ENCODE measurements at places on chromosomes 16 and 17.

- no peak for DNase-seq
Measured at GRCh38 chr16:69904495-69905170, 46.5 kb upstream of the CLEC18A start.

DNA sequence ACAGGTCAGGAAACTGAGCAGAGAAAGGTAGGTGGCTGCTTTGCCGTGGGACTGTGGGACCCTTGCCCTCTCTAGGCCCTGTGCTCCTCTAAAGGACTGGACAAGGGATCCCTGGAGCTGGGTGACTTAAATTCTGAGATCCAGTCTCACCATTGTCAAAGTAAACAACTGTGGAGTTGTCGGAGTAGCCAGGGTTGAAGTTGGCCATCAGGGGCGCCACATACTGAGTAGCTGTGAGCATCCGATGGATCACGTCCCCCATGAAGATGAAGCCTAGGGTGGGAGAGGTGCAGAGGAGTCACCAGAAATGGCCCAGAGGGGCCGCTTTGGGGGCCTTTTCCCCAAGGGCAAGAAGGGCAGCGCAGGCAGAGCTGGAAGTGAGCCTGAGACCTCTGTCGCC, 43.5 kb downstream of the PLXDC1 start:
- DNase-seq, result no peak

DNA sequence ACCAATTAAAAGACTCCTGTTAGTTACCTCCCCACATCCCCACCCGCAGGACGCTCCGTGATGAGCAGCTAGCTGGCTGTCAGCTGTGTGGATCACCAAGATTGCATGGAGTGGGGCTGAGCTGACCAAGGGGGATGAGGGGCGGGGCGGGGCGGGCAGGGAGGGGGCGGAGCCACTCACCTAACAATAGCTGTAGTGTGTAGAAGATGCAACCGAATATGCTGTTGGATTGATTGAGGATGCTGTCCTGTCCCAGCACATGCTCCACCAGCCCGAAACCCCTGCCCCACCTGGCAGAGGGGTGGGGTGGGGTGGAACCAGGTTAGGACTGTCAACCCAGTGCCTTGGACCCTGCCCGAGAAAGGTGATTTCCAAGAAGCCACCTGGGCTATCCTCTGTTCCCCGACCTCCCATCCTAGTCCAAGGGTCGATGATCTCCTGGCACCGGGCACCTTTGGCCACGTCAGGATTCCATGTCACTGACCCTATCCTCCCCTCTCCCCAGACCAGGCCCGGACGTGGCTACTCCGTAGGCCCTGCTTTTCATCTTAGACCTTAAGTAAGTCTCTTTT, 1.4 kb downstream of the VKORC1 start:
- DNase-seq, result no peak

DNA sequence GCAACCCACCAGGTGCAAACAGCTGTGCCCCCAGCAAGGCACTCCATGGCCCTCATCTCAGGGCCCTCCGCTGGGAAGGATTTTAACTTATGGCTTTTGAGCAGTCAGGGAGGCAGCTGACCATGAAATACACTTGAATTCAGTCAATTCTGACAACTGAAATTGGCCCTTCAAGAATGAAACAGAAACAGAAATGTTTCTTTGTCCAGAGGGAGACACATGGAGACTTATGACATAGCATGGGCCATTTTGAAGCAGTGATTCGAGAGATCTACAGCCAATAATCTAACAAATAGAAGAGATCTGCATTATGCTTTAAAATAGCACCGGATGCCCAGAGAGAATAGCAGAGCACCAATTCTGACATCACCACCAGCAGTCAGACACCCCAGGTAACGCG, 7.5 kb downstream of the CACNG1 start:
- DNase-seq, result no peak

GRCh38 chr16:19118938-19119431, 5.2 kb downstream of the ITPRIPL2 start:
- DNase-seq, result no peak

DNA sequence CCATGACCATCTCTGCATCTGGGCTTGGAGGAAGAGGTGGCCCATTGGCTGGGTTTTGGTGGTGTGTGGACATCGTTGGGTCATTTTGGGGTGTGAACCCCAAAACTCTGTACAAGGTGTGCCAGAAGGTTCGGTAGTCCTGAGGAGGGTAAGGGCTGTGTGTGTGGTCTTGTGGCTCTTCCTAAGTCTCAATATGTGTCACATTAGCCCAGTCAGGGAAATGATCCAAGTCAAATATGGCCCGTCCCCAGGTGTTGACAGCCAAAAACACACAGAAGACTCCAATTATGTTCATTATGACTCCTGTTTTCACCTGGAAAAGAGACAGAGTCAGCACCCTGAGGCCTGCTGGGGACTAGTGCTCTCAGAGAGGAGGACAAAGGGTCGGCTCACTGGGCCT, 27.1 kb downstream of the SLC13A5 start:
- no peak for DNase-seq

GRCh38 chr17:76442341-76443338, 10.3 kb downstream of the UBE2O start:
- no peak for DNase-seq

DNA sequence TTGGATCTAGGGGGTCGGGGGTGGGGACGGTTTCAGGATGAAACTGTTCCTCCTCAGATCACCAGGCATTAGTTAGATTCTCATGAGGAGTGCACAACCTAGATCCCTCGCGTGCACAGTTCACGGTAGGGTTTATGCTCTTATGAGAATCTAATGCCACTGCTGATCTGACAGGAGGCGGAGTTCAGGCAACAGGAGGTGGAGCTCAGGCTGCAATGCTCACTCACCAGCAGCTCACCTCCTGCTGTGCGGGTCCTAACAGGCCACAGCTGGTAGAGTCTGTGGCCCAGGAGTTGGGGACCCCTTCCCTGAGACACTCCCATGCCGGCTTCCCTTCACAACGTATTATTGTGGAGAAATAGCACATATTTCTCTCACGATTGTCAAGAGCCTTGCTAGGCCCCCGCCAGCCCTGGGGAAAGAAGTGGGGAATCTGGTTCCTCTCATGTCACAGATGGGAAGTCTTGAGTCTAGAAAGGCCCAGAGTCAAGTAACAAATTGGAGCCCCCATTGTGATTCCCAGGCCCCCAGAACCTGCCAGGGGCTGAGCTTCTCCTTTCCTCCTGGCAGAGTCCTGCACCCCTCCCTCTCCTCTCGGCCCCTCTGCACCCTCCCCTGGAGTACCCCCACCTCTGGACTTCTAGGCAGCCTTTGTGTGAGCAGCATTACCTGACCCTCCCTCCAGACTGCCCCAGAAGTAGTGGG, 6.1 kb upstream of the KRT14 start:
- DNase-seq, result no peak

DNA sequence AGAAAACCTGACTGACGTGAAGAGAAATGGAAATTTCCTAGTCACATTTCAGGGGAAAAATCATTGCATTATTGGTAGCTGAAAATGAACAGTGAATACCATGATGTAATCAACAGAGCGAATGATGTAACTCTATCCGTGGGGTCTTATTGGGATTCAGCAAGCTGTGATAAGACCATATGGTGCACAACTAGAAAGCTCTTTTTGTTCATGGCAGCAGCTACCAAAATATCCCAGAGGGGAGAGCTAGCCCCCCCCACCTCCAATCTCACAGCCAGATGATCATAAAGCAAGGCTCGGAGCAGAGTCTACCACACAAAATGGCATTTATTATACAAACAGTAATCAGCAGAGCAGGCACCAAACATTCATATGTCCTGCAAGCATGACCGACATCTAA, 22.2 kb upstream of the DNAH17 start:
- no peak for DNase-seq

GRCh38 chr17:63438092-63439051, 7.7 kb downstream of the CYB561 start:
- DNase-seq, result no peak

All from renal cortex interstitium (tissue), 15 donors.